CD4-positive, alpha-beta T cell treated with Interleukin-17A for 1 hour (primary cell): ENCODE measurements at places on chromosomes 7 and 10.

GRCh38 chr7:80240265-80241025 is 105.8 kb downstream of the GNAI1 start:
- DNase-seq: no peak

GRCh38 chr7:45055594-45056219 is 33.1 kb downstream of the NACAD start:
- DNase-seq: no peak

DNA sequence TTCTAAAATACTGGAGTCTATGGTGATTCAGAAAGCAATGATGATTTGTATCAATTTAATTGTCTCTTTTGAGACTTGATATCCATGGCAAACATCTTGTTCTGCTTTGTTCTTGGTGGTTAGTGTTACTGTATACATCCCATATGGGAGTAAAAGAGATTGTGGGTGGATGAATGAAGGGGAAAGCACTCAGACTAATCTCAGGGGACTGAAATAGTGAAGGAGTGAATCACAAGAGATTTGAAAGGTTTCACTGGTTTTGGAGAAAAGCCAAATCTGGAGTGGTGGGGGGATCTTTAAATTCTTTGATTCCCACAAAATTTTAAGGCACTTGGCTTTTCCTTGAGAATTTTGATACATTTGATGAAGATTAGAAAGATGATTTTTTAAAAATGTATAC is 369.4 kb downstream of the INHBA start:
- DNase-seq: no peak

GRCh38 chr10:33120700-33121099 is 162.7 kb upstream of the ITGB1 start:
- DNase-seq: no peak

GRCh38 chr7:44110719-44111635 is 6.8 kb downstream of the AEBP1 start:
- no peak for DNase-seq

DNA sequence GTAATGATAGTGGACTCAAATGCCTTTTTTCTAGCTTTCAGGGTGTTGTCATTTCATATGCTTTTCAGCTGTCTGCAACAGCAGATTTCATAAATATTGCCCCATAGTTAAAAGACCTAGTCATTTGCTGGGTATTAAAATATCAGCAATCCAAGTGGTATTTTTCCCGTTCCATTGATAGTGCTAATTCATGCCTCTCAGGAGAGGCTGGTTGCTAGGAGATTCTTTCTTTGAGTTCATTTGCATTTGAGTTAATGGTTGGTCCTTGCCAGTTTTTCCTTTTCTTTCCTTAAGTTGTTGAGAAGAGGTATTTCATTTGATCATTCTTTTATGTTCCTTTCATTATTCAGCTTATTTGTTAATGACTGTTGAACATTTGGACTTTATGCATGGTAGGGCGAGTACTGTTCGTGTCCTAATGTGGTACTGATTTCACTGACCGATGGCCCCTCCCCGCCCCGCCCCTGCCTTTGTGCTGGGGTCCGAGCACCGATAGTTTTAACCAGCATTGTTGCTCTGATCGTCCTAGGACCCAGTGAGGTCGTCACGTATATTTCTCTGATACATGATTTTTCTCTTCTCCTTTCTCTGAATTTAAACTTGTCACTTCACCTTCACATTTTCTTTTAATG is 128.6 kb downstream of the CCNY start:
- no peak for DNase-seq

DNA sequence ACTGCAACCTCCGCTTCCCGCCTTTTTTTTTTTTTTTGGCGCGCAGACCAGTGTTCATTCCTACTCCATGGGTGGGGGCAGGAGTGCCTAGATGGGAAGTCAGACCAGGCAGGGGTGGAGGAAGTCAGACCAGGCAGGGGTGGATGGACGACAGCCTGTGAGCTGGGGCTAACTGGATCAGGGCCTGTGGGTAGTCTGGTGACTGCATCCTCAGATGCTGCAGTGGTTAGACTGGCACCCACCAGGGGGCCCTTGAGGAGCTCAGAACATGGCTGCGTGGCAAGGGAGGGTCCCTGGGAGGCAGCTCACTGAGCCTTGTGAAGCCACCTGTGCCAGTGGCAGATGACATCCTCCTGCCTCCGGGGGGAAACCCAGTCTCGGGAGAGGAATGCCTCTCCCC is 35.1 kb downstream of the RCC1L start:
- no peak for DNase-seq

DNA sequence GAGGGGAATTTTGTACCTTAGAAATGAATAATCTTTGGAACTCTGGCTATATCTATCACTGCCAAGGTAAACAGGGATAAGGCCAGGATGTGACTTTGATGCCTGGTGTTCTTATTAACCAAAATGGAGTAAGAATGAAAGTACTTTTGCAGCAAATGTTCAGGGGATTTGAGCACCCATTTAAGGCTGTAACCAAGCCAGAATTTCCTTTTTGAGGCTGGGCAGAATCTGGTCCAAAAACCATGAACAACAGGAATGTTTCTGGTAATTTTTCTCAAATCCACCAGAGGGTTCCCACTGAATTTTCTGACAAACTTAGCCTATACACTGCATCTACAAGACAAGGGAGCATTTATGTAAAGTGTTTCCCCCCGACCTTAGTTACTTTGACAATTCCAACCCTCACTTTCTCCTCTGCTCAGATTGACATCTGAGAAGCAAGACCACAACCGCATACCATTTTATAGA is 120.6 kb downstream of the BAMBI start:
- no peak for DNase-seq

DNA sequence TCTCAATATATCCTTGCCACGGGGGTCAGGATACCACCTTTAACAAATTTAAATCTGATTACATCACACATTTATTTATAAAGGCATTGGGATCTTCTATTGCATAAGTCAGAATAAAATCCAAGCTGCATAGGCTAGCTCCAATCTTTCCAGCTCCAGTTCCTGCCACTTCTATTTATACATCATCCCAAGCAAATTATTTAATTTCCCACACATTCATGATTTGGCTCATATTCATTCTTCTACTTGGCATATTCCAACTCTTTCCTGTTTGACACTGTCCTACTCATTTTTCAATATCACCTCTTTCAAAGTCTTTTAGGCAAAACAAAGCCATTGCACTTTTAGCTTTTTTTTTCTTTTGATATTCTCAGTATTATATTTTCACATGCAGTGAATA is 579.0 kb upstream of the FZD8 start:
- DNase-seq: no peak

GRCh38 chr7:50648076-50648475 is 82.9 kb upstream of the DDC start:
- no peak for DNase-seq

GRCh38 chr7:36682102-36682501 is 42.2 kb downstream of the AOAH start:
- DNase-seq: no peak

DNA sequence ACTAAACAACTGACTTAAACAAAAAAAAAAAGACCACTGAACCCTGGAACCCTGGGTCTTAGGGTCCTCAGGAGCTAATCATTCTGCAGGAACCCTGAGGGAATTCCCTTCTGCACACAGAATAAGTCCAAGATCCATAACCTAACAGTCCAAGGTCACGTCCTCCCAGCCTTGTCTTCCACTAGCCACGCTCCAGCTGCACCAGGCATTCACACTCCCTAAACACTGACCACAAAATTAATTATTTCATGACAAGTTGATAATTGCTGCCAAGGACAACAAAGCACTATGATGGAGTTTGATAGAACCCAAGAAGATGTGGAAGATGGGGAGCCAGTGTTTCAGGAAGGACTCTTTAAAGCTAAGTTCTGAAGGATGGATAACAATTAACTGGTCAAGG is 130.6 kb downstream of the SH3PXD2A start:
- DNase-seq: no peak

GRCh38 chr10:4780782-4781181 is 45.2 kb upstream of the AKR1E2 start:
- no peak for DNase-seq

GRCh38 chr10:34131152-34131551 is 683.9 kb downstream of the PARD3 start:
- no peak for DNase-seq

DNA sequence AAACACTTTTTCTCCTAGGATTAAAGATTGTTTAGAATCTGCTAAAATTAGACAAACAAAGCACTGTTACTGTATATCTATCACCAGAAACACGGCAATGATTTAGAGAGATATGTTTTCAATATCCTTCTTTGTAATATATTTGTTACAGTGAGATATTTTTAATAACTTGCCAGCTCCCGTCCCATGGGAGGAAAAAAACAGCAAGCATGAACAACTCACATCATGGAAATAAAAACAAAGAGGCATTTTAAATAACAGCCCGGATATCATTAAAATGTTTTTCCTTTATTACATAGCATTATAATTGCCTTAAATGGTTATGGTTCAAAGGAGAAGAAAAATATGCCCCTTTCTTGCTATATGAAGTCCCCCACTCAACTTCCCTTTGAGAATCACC is 272.1 kb downstream of the BMPER start:
- no peak for DNase-seq

DNA sequence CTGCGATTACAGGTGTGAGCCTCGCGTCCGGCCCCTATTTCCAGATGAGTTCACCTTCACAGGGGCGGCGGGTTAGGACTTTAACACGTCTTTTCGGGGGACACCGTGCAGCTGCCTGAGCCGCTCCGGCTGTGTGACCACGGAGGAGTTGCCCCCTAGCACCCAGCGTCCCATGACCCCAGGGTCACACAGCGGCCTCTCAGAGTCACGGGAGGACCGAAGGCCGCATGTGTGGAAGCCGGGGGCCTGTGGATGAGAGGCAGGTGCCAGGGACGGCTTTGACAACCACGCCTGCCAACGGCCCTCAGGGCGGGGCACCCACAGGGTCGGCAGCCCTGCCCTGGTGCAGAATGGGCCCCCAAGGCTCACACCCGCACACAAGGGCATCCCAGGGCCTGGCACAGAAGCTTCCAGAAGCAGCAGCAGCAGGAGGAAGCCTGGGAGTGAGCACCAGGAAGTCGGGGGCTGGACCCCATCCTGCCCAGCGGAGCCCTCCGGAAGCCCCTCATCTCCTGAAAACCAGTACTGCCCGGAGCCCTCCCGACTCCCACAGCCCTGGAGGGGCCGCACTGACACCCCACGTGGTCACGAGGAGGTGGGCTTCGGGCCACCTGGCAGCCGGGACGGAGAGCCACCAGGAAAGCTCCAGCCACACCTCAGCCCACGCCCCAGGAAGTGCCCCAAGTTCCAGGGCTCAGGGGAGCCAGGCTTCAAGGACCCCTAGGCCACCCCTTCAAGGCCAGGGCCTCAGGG is 32.7 kb downstream of the ADAP1 start:
- DNase-seq: peak; percentile 34

GRCh38 chr10:116587878-116588591 is 2.7 kb upstream of the PNLIPRP1 start:
- no peak for DNase-seq

DNA sequence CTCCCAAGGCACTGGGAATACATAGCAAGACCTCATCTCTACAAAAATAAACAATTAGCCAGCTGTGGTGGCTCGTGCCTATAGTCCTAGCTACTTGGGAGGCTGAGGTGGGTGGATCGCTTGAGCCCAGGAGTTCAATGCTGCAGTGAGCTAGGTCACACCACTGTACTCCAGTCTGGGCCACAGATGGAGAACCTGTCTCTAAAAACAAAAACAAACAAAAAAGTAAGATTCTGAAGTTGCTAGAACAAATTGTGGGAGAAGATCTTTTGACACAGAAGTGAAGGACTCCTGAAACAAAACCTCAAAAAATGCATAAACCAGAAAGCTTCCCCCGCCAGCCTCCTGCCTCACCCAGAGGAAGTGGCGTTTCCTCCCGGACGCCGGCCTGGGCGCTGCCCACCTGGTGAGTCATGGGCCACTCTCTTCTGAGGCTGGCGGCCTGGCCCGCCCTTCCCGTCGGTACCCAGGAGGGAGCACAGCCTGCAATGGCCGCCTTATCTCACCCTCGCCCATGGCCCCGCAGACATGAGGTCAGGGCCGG is 25.4 kb upstream of the ELN start:
- DNase-seq: peak; percentile 2

- no peak for DNase-seq
Measured at GRCh38 chr10:74987339-74988053, 124.0 kb upstream of the SAMD8 start.

- peak; percentile 58 for DNase-seq
Measured at GRCh38 chr7:142412551-142413193, 154.8 kb upstream of the PRSS58 start.

DNA sequence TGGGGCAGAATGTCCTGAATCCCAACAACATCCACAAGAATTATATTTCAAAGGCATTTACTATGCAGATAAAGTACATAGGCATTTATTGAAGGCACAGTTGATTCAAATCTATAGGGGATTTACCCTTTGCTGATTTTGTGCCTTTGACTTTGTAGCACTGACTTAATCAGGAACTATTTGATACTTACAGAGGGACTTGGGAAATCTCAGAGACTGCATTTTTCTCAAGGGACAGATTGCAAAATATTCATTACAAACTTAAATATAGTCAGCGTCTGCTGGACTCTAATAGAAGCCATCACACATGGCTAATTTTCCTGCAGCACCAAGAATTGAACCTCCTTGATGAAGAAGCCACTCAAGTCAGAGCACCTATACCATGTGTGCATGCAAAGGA is 44.9 kb downstream of the FAS start:
- no peak for DNase-seq

- no peak for DNase-seq
Measured at GRCh38 chr7:155947051-155947450, 134.8 kb upstream of the SHH start.

DNA sequence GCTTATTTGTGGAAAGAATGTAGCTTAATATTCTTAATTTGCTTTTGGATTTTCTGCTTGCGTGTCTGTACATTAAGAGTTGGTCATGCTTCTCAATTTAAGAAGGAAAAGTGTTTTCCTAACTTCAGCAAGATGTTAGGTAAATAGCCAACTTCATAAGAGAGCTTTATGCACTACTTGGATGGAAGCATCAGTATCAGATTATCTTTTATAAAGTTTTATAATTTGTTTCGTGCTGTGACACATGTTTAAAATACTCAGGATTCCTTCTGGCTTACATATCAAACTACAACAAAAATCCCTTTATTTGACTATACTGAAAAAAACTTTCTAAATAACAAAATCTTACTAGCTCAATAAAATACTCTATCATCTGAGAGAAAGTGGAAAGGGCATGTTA is 34.8 kb upstream of the AGR2 start:
- DNase-seq: no peak

DNA sequence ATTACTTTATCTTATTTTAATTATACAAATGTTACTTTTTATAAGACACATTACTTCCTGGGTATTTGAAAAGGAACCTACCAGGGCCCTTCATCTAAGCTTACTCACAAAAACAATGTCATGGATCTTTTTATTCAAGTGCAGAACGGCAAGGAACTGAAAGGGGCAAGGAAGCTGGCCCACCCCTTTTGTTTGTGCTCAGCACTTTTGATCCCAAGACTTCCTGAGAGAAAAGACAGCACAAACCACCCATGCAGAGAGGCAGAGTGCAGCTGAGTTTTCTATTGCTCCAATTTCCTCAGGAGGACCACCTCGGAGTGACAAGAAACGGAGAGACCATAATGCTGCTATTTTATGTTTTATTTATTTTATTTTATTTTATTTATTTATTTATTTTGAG is 232.0 kb upstream of the NRP1 start:
- no peak for DNase-seq
